ENCODE measurements at places on chromosomes 3 and 15.
A peak's percentile ranks its signal among the peaks of the same experiment; 100 is the strongest.

- DNase-seq = no peak
Observed at GRCh38 chr3:67048715-67049074, 50.6 kb downstream of the KBTBD8 start.

DNA sequence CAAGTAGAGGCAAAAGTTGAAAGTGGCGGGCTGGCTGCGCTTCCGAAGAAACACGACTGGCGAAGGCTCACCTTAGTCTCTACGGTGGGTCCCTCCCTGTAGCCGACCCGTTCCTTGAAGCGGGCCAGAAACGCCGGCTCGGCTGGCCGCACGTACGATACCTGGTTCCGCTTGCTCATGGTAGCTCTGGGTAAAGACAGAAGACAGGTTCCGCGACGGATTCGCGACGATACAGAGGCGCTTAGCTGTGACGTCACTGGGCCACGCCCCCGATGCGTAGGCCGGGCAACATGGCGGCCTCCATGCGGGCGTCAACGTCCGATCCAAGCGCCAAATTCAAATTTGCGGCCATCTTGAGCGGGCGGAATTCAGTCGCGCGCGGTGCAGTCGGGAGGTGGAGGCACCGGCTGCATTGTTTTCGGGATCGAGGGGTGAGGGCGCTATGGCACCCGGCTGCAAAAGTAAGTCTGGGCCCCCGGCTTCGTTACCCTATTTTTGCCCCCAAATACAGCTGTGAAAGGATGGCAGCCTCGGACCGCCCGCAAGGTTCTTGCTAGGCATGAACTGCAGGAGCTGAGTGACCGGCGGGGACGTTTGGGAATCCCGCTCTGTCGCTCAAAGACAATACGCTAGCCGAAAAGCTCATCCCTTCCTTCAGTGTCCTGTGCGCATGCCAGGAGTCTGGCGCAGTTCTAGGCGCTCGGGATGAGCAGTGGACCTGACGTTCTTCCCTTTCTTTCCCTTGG, at the start of the genes KIAA1143 and KIF15:
Gene KIAA1143, minus strand, starts transcription at position 196 of the 746 bp plus-strand sequence. Its CDS starts 17 bp downstream, at position 179.
Gene KIF15, plus strand, starts transcription at position 371 of the 746 bp plus-strand sequence. Its CDS starts 72 bp downstream, at position 443.
- DNase-seq = peak; percentile 97

GRCh38 chr3:133472242-133472641, 72.4 kb downstream of the BFSP2 start:
- DNase-seq = no peak

DNA sequence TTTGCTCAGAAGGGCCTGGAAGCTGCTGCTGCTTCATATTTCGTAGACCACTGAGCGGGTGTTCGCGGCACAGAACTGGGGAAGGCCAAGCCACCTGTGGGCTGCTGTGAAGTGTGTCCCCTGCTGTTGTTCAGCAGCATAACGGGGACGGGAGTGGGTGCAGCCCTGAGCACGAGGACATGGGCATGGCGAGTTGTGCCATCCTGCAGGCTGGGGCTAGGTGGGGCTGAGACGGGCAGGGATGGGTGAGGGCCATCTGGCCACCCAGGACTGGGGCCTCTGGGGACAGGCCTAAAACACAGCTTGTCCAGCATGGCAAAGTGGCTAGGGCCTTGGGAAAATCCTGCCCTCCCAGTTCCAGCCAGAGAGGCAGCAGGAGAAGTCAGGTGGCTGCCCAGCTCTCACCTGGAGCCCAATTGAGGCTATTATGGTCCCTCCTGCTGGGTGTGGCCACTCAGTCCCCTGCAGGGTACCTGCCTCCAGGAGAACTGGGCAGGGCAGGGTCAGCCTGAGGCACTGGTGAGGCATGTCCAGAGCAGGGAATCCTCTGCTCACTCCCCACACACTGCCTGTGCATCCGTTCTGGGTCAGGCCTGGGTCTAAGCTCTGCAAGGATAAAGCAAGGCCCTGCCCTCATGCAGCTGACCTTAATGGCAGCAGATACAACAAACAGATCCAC, 29.5 kb downstream of the CFAP100 start:
- no peak for DNase-seq

GRCh38 chr15:49418811-49419210, 4.2 kb upstream of the FGF7 start:
- DNase-seq = no peak

DNA sequence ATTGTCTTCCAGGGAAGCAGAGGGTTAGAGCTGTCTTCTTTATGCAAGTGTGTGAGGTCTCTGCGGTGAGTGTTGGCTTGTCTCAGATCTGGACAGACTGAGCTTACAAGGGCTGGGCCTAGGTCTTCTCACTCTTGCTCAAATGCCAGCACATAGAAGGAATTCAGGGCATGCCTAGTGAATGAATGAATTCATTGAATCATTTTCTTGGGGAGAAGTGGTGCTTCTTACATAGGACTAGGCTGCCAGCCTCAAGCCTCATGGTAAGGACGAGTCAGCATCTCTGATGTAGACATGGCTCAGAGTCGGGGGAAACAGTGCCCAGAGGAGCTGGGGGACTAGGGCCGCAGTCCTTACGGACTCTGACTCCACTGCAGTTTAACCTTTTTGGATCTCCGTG, 17.2 kb downstream of the MKRN2 start:
- no peak for DNase-seq
